Lower lobe of right lung (tissue), 2 donors: ENCODE measurements at places on chromosomes 4 and X. TPM values are rescaled to one million over a fixed set of nuclear protein-coding genes. Genes with fewer than 3 reads are reported as not detected.

The AFM gene
- total RNA-seq, result not detected

The GIMD1 gene
- total RNA-seq, result not detected

DNA sequence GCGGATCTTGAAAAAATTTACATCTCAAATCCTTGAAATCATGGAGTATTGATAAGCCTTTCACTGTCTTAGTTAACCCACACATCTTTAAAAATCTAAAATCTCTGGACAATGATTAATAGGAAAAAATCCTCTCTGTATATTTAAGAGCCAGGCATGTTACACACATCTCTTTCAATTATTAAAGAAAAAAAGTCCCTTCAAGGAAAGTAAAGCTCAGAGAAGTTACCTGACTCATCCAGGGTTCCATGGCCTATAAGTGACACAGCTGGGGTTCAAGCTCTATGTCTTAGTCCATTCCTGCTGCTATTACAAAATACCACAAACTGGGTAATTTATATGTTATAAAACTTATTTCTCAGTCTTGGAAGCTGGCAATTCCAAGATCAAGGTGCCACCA, 14.2 kb upstream of the FGF16 start:
- DNase-seq, result no peak

DNA sequence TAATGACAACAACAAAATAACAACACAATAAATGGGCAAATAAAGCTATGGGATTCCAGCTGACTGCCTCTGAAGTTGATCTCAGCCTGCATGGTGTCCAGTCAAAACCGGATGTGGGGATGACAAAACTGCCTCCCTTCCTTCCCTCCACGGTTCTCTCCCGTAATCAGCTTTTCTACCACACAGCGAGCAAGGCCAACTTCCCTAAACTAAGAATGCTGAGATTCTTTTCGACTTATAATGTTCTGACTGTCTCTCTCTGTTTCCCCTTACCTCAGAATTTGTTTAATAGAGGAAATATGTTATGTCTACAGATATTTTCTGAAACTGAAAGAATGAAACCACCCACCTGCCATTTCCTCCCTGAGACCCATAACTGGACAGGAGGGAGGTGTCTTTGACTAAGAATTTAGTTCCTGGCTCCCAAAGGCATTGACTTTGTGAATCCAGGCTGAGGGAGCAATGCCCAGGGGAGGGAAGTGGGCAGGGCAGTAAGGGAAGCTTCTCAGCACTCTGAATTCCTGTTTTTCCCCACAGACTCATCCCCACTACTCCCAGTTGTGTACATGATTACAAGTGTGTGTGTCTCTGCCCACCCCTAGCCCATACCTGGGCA, 1.0 kb upstream of the TLR1 start:
- peak; percentile 57 for DNase-seq

GRCh38 chr4:153832720-153833287, 43.9 kb upstream of the SFRP2 start:
- DNase-seq, result no peak

- no peak for DNase-seq
Measured at GRCh38 chr4:110629780-110630687, 7.2 kb upstream of the PITX2 start.
